ENCODE measurements at places on chromosomes 4 and X.
A peak's percentile ranks its signal among the peaks of the same experiment; 100 is the strongest.

DNA sequence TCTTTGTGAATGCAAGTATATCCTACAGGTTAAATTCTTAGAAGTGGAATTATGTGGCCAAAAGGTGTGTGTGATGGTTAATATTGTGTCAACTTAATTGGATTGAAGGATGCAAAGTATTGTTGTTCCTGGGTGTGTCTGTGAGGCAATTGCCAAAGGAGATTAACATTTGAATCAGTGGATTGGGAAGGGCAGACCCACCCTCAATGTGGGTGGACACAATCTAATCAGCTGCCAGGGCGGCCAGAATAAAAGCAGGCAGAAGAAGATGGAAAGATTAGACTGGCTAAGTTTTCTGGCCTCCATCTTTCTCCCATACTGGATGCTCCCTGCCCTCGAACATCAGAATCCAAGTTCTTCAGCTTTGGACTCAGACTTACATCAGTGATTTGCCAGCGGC lies 76.2 kb upstream of the GBA3 start:
- DNase-seq = no peak

GRCh38 chr4:27789773-27790172 lies 929.1 kb downstream of the STIM2 start:
- DNase-seq = no peak

DNA sequence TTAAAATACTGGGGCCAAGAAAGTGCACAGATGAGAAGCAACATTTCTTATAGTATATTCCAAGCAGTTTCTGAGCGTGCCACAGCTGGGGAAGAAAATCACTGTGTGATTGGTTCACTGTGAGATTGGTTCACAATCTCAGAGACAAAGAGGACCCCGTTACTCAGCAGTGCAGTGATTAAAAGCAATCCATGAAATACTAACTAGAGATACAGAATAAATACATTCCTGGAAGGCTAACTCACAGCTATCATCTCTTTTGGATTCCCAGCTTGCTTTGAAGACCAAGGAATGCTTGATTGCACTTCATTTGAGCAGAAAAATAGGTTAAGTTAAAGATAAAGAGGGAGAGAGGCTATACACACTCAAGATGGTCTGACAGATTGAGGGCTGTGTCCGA lies 132.1 kb upstream of the RAPGEF2 start:
- DNase-seq = no peak

DNA sequence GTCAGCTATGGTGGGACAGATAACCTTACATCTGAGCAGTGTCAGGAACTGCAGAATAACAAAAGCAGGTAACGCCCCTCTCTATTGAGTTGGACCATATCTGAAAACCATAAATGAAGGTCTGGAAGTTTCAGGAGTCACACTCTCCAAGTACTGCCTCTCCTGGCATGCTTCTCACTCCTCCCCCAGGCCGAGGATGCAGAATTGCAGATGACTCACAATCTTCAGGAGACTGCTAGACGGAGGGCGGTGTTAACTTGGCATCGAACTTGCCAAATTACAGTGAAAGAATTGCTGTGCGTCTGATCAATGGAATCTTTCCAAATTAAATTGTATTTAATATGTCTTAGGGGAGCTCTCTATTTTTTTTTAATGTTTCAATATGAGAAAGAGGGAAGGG lies 67.1 kb upstream of the TRIM2 start:
- DNase-seq = no peak

DNA sequence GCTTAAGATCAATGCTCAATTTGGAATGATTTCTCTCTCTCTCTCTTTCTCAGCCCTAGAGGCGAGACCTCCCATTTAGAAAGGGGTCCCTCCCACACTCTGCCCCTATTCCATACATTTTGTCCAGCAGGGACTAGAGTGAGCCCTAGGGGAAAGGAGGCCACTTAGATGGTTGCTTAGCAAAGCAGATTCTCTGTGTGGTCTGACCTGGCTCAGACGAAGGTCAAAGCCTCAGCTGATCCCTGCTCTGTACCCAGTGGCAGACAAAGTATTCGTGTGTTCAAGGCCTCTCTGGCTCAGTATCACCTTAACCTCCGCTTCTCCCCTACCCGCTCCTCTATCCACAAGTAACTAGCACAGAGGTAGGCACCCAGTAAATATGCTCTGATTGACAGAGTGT lies 78.4 kb downstream of the HPRT1 start:
- no peak for DNase-seq

GRCh38 chr4:5019274-5019673 lies at the start of gene CYTL1:
Gene CYTL1, minus strand, starts transcription at chr4:5019458. Its CDS starts 13 bp downstream, at chr4:5019445.
- DNase-seq = no peak

GRCh38 chr4:129641179-129641578 lies 545.2 kb downstream of the C4orf33 start:
- no peak for DNase-seq

GRCh38 chrX:3599802-3600430 lies 113.5 kb downstream of the PRKX start:
- no peak for DNase-seq

GRCh38 chr4:103664436-103665075 lies 55.2 kb downstream of the TACR3 start:
- DNase-seq = no peak

DNA sequence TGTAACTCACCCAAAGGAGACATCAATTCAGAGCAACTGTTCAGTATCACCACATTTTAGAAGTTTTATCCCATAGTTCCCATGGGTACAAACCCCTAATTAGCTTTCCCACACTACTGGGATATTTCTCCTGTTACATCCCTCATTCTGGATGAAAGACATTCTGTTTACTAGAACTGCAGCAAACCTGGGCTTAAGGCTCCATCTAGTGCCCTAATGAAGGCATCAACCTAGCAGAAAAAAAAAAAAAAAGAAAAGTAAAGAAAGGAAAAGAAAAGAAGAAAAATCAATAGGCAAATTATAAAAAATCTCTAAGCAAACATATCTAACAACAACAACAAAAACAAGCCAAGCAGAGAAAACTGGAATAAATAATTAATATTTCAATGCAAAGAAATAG lies 133.7 kb upstream of the CPXCR1 start:
- DNase-seq = no peak

DNA sequence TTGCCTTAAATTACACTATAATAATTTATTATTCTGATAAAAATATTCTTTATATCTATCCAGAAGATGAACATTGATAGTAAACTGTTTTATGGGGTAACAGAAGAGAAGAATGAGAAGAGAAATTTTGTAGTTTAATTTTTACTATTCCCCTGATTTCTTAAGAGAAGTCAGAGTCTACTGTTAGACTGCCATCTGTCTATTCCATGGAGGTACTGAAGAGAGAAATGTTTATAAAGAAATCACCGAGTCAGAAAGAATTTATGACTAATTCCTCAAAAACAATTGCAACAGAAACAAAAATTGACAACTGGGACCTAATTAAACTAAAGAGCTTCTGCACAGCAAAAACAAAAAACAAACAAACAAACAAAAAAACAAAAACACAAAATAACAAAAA lies 149.9 kb downstream of the FGF16 start:
- no peak for DNase-seq

- no peak for DNase-seq
These were observed 14.9 kb downstream of the IRF2 start for GRCh38 chr4:184459413-184459812.

DNA sequence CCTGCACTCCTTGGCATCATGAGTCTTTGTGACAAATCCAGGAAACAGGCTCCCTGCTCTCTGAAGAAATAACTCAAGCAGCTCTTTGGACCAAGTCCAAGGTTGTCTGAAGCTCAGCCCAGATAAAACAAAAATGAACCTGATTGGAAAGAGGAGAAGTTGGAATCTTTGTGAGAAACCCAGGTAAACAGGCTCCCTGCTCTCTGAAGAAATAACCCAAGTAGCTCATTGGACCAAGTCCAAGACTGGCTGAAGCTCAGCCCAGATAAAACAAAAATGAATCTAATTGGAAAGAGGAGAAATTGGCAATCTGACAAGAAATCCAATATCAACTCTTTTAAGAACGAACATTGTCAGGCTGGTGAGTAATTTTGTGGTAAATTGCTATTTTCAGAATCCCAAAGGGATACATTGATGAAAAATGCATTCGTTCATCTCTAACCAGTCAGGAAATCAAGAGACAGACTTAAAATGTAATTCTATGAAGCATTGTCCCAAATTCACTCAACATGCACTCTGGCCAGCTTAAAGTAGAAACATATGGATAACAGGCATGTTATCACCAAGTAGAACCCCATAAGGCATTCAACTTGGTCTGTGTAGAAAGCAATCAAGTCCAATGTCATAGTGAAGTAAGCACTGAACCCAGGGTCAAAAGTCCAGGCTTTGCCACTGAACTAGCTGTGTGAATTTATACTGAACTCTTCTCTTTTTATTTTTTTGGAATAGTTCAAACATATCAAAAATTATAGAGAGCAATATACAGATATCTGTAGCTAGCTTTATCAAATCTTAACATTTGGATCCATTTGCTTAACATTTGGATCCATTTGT lies 16.8 kb upstream of the NFXL1 start:
- no peak for DNase-seq

GRCh38 chrX:31093639-31093975 lies 21.8 kb upstream of the FTHL17 start:
- no peak for DNase-seq

- no peak for DNase-seq
These were observed 123.8 kb downstream of the LUZP4 start for GRCh38 chrX:115413246-115413878.

- DNase-seq = no peak
These were observed 26.6 kb downstream of the NFKB1 start for GRCh38 chr4:102527695-102528283.

GRCh38 chr4:71494539-71494938 lies 155.7 kb downstream of the SLC4A4 start:
- no peak for DNase-seq

DNA sequence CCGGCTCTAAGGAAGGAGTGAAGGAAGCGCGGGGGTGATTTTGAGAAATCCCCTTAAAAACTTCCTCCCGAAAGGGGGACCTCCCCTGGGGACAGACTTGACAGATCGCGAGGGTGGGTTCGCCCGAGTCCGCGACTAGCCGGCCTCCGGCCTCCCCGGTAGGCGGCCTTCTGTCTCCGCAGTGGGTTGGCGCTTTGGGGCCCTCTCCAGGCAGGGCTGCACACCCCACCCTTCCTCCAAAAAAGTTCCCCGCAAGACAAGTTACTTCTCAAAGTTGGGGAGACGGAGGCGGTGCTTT lies 24.8 kb downstream of the HOPX start:
- no peak for DNase-seq

DNA sequence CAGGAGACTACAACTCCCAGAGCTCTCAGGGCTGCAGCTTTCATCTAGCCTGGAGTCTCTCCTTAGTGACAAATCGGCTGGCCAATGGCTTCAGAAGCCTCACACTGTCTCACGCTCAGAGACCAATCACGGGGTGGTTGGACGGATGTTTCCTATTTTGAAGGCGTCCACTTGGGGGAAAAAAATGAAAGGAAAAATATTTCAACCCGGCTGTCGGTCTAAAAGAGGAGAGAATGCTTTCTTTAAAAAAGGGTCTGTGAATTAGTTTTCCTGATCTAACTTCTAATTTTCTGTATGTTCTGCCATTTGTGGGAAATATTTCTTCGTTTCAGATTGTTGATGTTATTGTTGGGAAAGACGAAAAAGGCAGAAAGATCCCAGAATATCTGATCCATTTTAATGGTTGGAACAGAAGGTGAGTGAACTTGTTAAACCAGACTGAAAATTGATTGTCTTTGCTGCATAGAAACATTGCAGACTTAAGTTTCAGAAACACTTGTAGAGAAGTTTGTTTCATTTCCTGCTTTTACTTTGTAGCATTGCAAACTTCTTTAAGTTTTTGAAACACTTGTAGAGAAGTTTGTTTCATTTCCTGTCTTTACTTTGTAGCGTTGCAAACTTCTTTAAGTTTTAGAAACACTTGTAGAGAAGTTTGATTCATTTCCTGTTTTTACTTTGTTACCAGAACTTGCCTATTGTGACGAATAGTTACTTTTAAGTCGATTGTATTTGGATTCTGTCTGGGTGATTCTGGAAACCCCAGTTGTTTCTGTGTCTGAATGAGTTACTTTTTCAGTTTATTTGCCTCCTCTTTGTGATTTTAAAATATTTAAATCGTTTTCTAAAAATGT lies 1.6 kb downstream of the MSL3 start:
- DNase-seq = peak; percentile 31

- no peak for DNase-seq
These were observed 1523.7 kb downstream of the ARAP2 start for GRCh38 chr4:34720571-34720970.

- DNase-seq = no peak
These were observed 16.3 kb downstream of the VSIG4 start for GRCh38 chrX:66023385-66024091.

GRCh38 chr4:79088946-79089691 lies 149.9 kb upstream of the PAQR3 start:
- DNase-seq = no peak

DNA sequence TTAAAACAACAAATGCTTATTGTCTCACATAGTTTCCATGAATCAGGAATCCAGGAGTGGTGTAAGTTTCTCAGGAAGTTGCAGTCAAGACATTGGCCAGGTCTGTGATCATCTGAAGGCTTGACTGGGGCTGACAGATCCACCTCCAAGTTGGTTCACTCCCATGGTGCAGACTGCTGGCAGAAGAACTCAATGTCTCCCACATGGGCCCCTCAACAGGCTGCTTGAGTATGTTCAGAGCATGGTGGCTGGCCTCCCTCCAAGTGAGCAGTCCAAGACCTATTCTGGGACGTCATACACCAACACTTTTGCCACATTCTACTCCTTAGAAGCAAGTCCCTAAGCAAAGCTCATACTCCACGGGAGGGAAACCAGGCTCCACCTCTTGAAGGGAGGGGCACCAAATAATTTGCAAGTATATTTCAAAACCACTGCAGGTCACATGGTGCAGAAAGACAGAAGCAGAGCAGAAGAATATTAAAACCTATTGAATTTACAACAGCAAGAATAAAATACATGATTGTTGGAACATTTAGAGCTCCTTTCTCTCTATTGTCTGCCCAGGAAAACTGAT lies 35.3 kb downstream of the LGI2 start:
- DNase-seq = no peak

- no peak for DNase-seq
These were observed 28.1 kb downstream of the XAGE5 start for GRCh38 chrX:52839137-52839536.

DNA sequence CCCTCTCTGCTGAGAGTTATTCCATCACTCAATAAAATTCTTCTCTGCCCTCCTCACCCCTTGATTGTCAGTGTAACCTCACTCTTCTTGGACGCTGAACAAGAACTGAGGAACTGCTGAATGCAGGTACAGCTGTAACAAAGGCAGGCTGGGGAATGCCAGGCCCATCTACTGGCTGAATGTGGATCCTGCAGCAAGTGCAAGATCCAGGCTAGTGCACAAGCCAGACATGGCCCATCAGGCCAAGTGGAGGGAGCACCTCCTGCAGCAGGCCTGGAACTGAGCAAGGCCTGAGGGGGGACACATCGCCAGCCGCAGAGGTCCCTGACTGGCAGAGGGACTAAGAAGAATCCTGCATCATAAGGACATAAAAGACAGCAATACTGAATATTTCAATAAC lies 411.8 kb upstream of the PCDH10 start:
- no peak for DNase-seq

- no peak for DNase-seq
These were observed 9.7 kb upstream of the LSM6 start for GRCh38 chr4:146165840-146166239.

- no peak for DNase-seq
These were observed 95.2 kb downstream of the SLC34A2 start for GRCh38 chr4:25750874-25751273.

GRCh38 chr4:39390603-39391002 lies 16.1 kb upstream of the KLB start:
- DNase-seq = no peak

Data from esophagus squamous epithelium (tissue), 5 donors.